ENCODE measurements at places on chromosomes 7 and 10. TPM values are rescaled to one million over a fixed set of nuclear protein-coding genes. Genes with fewer than 3 reads are reported as not detected.

The NPY4R2 gene
- total RNA-seq, result not detected

The C1QL3 gene
- 0.21 TPM for total RNA-seq

The ABCB1 gene
- total RNA-seq, result 1.4 TPM

The POT1 gene
- 31.0 TPM for total RNA-seq

The RBP3 gene
- not detected for total RNA-seq

The PIK3AP1 gene
- total RNA-seq, result 11.7 TPM

The PTPRZ1 gene
- not detected for total RNA-seq

The TMEM229A gene
- total RNA-seq, result not detected

The PNLIPRP3 gene
- total RNA-seq, result not detected

The TBX20 gene
- total RNA-seq, result 0.24 TPM

The UBN2 gene
- 15.2 TPM for total RNA-seq

The ZNF487 gene
- 1.6 TPM for total RNA-seq

The NRP1 gene
- 5.0 TPM for total RNA-seq

The INMT gene
- total RNA-seq, result not detected

The AKR1C3 gene
- not detected for total RNA-seq

The CHAT gene
- total RNA-seq, result 0.24 TPM

The SPDYE16 gene
- total RNA-seq, result not detected

The SFRP5 gene
- total RNA-seq, result not detected

The ZNF716 gene
- not detected for total RNA-seq

The EXOC6 gene
- total RNA-seq, result 14.2 TPM

The FAM13C gene
- total RNA-seq, result not detected

The CCNJ gene
- 9.4 TPM for total RNA-seq

The NUP42 gene
- total RNA-seq, result 60.9 TPM

The MALRD1 gene
- not detected for total RNA-seq

The GAD2 gene
- total RNA-seq, result not detected

The FKBP9 gene
- 0.93 TPM for total RNA-seq

The LRRD1 gene
- not detected for total RNA-seq

The GPR22 gene
- not detected for total RNA-seq

The SPAM1 gene
- not detected for total RNA-seq

The TAS2R5 gene
- 1.0 TPM for total RNA-seq

The SMO gene
- total RNA-seq, result 0.37 TPM

The SUN3 gene
- not detected for total RNA-seq

The CH25H gene
- not detected for total RNA-seq

The FAM221A gene
- 6.6 TPM for total RNA-seq

The SVIL gene
- total RNA-seq, result 10.1 TPM

The MCMBP gene
- total RNA-seq, result 125 TPM

The KCNMA1 gene
- total RNA-seq, result not detected

The LEP gene
- total RNA-seq, result not detected

The HMX3 gene
- not detected for total RNA-seq

The RABGEF1 gene
- total RNA-seq, result 23.8 TPM

The C10orf71 gene
- not detected for total RNA-seq

The BBIP1 gene
- total RNA-seq, result 31.1 TPM

The GFRA1 gene
- not detected for total RNA-seq

The CRYGN gene
- not detected for total RNA-seq

The SPDYE8 gene
- total RNA-seq, result not detected

The ELN gene
- total RNA-seq, result not detected

The SRGN gene
- 996 TPM for total RNA-seq

The BAIAP2L1 gene
- 1.3 TPM for total RNA-seq

The CDHR3 gene
- total RNA-seq, result 1.0 TPM

The MEOX2 gene
- not detected for total RNA-seq

The SH2D4B gene
- total RNA-seq, result 0.23 TPM

The ZC3HAV1L gene
- 38.5 TPM for total RNA-seq

The NUDT5 gene
- 128 TPM for total RNA-seq

The WASHC2A gene
- 20.9 TPM for total RNA-seq

The AKR1D1 gene
- total RNA-seq, result not detected

The PIK3CG gene
- total RNA-seq, result 28.1 TPM

The RARRES2 gene
- total RNA-seq, result not detected

The PSD gene
- 10.4 TPM for total RNA-seq

Data from activated CD4-positive, alpha-beta T cell treated with anti-CD3 and anti-CD28 coated beads, Interleukin-2, amount 10 ng/mL, durations not matched to agents 24 days and 14 days (primary cell).